ENCODE measurements at places on chromosomes 7 and 10.

- no peak for DNase-seq
These were observed 292.0 kb downstream of the PHTF2 start for GRCh38 chr7:78090616-78091015.

- no peak for DNase-seq
These were observed 4.9 kb downstream of the TMEM130 start for GRCh38 chr7:98864731-98865453.

GRCh38 chr7:150417239-150417638 is 33.2 kb upstream of the GIMAP8 start:
- DNase-seq = no peak

DNA sequence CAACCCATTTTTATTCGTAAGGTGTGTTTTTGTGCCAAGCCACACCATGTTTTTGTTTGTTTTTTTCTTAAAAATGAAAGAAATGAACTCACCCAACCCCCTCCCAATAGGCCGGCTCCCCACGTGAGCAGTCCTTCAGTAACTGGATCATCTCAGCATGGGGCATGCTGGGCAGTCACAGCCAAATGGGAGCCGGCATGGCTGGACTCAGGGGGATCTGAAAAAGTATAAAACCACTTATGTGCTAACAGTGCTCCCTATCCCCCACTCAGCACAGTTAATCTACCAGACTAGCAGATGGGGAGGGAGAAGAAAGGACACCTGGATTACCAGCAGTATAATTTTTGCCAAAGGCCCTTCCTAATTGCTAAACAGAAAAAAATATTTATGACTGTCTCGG is 39.3 kb downstream of the BAZ1B start:
- DNase-seq = no peak

DNA sequence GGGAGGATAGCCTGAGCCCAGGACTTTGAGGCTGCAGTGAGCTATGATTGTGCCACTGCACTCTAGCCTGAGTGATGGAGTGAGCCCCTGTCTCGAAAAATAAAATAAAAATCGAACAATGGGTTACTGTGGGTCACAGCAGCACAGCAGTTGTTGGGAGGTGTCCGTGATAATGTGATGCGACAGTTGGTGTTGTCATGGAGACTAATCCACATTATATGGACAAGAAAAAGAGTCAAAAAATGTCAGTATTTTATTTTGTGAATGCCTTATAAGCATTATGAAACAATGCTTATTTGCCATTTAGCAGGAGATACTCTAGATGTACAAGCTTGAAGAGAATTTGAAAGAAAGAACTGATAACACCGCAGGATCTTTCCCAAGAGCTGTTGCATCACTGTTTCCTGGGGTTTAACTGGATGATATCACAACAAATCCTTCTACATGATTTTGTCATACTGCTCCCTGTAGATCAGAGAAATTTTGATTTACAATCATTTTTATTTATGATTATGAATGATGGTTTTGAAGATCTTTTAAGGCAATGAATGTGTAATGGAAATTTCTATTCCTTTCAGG is 195.4 kb downstream of the BAMBI start:
- no peak for DNase-seq

DNA sequence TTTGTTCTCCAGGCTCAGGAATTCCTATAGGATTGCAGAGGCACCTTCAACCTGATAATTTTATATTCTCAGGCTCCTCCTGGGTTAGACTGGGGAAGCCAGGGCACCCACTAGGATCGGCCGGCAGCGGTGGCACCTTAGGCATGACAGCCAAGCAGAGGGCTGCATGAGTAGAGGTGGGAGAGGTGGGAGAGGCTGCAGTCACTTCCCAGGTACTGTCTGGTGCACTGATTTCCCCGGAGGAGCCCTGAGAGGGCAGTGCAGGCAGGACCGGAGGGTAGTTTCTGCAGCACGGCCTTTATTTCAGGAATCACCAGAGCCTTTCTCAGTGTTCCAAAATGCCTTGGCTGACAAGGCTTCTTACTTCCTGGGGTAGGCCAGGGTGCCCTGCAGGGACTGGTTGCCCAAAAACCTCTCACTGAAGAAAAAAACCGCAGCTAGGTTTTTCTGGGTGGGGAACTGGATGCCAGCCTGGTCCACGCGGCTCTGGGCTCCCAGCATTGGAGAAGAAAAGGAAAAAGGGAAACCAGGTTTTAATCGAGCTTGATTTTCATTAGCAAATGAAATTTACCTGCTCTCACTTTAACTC is 3.6 kb upstream of the HOXA13 start:
- DNase-seq = no peak

DNA sequence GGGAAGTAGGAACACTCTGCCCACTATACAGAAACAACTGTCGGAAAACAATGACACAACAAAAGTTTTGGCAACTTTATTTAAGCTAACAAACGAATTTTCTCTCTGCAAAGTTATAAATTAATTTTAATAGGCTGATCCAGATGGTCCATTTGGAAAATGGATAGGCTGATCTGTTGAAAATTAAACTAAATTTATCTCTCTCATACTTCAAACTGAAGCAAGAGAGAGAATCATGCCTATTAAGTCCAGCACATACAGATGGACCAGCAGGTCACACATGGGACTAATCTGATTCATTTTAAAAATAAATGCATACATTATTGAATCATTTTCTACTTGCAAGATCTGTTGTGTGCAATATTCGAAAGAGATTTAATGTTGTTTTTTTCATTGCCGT is 110.1 kb downstream of the BTRC start:
- DNase-seq = no peak

All from T-helper 9 cell (primary cell).